ENCODE measurements at places on chromosomes 2 and 18.
A peak's percentile ranks its signal among the peaks of the same experiment; 100 is the strongest.

DNA sequence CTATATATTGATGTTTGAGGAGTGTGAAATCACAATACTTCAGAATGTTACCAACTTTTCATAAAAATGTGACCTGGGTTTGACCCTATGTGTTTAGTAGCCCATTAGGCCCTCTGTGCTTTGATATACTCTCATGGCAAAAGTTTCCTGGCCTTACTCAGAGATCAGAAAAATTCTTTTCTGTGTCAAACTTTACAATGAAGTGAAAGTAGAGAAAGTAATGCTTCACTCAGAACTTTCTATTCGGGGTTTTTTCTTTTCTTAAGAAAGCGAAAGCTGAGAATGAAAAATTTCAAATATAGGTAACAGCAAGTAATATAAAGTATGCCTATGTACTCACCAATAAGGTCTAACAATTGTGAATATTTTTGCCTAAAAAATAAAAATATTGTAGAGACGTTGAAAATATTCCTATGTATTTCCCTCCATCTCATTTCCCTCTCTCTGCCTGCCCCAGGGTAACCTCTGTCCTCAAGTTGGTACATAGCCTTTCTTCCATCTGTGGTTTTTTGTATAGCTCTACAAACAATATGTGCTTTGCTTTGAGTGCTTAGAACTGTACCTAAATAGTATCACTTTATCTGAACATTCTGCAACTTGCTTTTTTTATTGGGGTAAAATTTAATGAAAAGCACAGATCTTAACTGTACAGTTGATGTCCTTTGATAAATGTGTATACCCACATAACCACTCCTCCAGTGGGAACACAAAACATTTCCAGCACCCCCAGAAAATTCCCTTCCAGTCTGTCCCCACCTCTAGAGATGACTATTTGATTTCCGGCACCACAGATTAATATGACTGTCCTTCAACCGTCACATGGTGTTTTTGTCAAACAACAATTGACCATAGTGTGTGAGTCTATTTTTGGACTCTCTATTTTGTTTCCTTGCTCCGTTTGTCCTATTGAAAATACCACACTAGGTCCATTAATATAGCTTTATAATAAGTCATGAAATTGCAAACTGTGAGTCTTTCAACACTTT lies 10.3 kb upstream of the ACKR3 start:
- DNase-seq: no peak

GRCh38 chr18:3340682-3341097 lies 78.8 kb downstream of the MYL12B start:
- DNase-seq: no peak

DNA sequence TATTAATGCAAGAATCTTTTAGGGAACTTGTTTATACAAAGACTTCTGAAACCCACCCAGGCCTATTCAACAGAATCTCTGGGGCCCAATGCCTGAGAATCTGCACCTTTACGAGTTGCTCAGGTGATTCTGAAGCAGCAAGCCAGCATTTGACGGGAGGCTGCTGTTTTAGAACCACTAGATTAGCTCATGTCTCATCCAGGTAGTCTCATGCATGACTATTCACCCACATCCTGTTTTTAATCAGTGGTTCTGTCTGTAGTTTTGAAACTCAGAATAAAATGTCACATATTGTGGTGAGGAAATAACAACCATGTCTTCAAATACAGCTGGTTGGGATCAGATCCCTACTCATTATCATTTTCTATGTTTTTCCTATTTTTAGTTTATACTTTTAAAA lies 39.5 kb downstream of the CYTIP start:
- no peak for DNase-seq

GRCh38 chr2:99975386-99975785 lies 167.0 kb downstream of the AFF3 start:
- DNase-seq: no peak

- DNase-seq: no peak
Measured at GRCh38 chr2:178692845-178693244, 114.4 kb downstream of the TTN start.

DNA sequence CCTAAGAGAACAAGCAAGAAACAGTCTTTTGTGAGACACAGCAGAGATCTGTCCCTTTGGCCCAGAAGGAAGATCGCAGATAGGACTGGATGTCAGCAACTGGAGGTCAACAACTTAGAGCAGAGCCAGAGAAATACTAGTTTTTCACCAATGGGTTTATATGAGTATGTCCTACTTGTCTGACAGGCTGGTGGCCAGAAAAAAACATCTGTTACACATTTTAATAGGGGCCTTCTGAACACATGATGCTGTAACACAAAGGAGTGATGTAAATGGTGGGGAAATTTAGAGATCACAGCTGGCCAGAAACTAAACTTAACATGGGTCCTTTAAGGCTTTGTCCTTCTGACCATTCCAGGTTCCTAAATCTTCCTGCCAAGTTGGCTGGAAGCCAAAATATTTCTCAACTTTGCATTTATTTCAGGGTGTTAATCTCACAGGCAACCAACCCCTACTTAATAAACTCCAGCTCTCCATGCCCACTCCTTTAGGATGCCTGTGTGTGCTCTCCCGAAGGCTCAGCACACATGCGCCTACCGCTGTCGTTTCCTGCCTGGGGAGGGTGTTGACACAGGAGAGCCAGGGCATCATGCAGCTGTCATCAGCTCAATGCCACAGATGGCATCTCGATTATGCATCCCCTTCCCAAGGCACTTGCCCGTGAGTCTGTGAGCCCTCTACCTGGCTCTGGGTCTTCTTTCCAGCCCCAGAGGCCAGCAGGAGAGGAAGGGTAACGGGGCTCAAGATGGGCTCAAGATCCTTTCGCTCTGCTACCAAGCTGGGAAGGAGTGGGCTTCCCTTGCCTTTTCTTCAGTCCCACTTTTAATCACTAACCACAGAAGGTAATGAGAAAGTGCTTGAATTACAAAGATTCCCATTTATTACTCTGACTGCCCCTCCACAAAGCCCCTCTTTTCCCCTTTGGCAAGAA lies 252.5 kb downstream of the ETAA1 start:
- peak; percentile 66 for DNase-seq

DNA sequence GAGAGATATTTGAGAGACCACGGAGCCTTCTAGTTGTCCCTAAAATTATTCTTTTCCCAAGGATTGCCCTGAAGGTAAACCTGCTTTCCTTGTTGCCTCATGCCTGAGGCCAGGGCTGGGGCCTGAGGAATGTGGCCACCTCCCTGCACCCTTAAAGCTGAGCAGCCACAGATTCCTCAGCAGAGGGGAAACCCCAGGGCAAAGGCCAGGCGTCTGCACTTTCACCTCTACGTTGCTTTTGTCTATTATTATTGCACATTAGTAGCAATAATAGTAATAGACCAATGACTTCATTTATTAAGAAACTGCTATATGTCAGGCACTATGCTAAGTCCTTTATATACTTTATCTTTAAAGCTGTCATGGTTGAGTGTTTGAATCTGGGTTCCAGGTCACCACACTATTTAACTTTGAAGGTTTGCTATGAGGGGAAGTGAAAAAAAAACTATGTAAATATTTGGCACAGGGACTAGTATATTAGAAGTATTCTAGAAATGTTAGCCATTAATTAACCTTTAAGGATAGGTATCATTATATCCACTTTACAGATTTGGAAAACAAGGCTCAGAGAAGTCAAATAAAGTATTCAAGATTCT lies 104.2 kb downstream of the LRRC30 start:
- DNase-seq: no peak

- DNase-seq: no peak
Measured at GRCh38 chr18:63438181-63438580, 15.9 kb upstream of the VPS4B start.

DNA sequence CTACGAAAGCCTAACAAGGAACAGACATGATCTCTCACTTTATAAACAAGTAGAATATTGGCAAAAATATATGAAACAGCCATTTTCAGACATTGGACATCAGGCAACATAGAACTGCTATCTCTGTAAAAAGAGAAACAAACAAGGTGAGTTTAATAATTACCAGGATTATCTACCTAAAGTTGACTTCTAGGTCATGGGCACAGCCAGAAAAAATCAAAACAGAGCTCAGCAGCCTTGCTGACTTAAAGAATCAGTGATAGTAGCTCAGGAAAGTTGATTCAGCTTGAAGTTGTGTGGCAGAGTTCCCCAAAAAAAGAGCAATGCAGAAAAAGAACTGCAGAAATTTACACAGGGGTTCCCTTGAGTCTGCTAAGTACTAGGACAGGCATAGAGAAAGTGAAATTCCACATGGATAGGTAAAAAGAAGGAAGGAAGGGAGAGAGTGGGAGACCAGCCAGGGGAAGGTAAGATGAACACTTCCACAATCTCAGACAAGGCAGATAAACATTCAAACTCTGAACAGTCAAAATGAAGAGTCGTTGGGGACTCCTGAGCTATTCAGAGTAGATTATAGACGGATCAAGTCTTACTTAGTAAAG lies 102.0 kb downstream of the EXOC6B start:
- DNase-seq: no peak

- DNase-seq: peak; percentile 83
Measured at GRCh38 chr2:236078297-236079255, 89.6 kb downstream of the GBX2 start.

DNA sequence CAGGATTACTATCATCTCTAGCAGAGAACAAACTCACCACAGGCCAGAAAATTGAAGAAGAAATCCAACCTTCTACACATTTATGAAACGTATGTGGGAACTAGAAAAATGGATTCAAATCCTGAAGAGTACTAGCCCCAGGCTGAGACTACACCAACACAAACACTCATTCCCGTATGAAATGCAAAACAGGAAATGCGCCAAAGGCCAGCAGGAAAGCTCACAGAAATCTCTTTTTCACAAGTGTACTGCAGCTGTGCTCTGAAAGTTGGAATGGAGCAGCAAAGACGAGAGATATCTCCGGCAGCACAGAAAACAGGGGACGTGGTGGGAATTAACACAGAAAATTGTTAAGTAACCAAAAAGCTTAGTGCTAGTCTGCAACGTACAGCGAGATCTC lies 913.5 kb downstream of the TDRD15 start:
- no peak for DNase-seq

DNA sequence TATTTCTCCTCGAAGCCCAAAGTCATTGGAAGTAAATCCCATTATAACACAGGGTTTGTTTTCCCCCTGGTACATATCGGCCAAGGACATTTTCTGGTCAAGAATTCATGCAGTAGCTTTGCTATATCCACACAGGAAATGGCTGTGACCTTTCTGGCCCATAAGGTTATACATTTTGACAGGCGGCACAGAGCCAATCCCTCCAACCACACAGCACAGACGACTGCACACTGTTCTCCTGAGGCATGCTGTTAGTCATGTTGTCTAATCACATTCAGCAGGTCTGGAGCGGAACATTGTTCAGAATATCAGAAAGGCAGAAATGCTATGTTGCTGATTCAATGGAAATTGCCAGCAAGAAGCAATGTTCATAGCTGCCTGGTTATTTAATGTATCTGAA lies 742.3 kb upstream of the SLC8A1 start:
- no peak for DNase-seq

DNA sequence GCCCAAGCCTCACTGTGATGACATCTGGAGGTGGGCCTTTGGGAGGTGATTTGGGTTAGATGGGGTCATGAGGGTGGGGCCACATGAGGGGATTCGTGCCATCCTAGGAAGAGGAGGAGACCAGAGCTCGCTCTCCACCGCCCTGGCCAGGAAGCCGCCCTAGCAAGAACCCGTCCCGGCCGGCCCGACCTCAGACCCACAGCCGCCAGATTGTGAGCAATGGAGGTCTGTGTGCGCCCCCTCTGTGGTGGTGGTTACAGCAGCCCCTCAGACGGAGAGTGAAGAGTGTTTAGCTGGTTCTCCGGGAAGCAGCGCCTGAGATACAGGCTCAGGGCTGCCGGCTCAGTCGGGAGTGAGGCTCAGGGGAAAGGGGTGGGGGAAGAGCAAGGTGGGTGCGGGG lies 83.3 kb downstream of the RTP5 start:
- no peak for DNase-seq

GRCh38 chr18:634551-635045 lies 22.9 kb upstream of the TYMS start:
- DNase-seq: peak; percentile 46
